ENCODE measurements at places on chromosomes 3 and 15. TPM values are rescaled to one million over a fixed set of nuclear protein-coding genes. Genes with fewer than 3 reads are reported as not detected.

DNA sequence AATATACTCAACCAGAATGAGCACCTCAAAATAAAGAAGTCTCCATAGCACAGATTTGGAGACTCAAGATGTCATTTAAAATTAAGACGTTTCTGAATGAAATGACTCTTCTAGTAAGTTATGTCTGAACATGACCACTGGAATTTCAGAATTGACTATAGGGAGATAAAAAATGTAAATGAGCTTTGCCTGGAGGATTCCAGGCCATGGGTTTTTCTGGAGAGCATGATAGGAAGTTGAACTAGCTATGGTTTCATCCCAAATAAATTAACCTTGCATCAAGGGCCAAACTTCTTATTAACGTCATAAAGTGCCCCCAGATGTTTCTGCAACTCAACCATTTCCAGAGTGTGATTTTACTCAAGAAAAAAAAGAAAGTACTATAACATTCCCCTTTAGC lies 222.6 kb upstream of the NR2F2 start:
- no peak for DNase-seq

- no peak for DNase-seq
Observed at GRCh38 chr3:65785065-65785645, 253.6 kb downstream of the MAGI1 start.

DNA sequence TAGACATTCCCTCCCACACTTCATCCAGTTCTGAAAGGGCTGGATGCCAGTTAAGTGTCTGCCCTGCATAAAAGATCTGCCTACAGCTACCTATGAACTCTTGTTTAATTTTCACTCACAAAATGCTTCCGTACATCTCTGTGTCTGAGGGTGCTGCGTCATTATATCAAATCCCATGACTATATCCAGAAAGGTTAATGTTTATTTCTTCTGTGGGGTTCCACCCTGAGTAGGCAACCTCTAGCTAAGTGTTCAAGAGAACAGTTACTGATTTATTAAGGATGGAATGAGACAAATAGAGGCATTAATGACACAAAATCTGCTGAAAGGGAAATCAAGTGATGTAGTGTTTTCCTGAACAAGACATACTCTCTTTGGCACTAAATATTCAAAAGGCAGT lies 220.2 kb downstream of the MTHFS start:
- no peak for DNase-seq

CHRNA3 gene
- not detected for total RNA-seq
